Activated CD4-positive, alpha-beta T cell treated with anti-CD3 and anti-CD28 coated beads for 24 hours (primary cell): ENCODE measurements at places on chromosomes 6 and 20.

- DNase-seq: no peak
Measured at GRCh38 chr20:52439375-52439774, 247.8 kb upstream of the ZFP64 start.

DNA sequence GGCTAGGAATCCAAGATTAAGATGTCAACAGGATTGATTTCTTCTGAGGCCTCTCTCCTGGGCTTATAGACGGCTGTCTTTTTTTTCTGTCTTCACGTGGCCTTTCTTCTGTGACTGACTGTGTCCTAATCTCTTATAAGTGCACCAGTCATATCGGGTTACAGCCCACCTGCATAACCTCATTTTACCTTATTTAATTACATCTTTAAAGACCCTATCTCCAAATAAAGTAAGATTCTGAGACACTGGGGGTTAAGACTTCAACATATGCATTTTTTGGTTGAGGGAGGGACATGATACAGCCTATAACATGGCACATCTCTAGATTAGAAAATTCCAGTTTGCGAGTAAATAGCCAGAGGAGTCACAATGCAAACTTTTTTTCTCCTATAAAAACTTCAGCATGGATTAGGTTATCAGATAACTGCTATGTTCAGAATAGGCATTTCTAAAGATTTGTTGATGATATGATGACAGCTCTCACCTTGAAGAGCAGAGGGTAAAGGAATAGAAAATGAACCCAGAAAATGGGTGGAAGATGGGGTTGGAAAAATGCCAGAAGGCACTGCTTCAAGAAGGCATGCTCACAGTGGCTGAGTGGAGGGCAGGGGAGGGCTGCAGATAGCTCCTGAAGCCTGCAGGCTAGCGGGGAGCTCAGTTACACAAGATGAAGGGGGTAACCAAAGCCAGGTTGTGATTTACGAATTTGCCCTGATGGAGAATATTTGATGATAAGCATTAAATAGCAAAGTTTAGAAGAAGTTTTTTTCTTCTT lies 8.7 kb upstream of the PDE7B start:
- DNase-seq: no peak

DNA sequence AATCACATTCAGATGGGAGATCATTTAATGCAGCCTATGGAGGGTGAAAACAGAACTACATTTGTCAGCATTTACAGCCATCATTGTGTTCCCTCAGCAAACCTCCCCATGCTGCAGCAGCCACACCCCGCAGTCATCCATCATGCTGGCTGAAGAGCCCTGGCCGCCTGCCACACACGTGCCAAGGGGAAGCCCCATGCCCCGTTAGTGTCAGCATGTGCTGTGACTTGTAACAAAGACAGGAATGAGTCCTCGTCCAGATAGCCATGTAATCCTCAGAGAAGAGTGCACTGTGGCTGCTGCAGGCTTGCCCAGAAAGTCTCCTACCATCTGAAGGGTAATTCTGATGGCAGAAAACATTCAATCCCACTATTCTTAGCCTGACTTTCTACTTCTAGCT lies 1097.8 kb downstream of the KIF16B start:
- no peak for DNase-seq

- DNase-seq: no peak
Measured at GRCh38 chr6:169639653-169640278, 62.1 kb downstream of the WDR27 start.

- DNase-seq: no peak
Measured at GRCh38 chr20:53162251-53162835, 190.2 kb downstream of the TSHZ2 start.

- DNase-seq: no peak
Measured at GRCh38 chr6:2480267-2480966, 235.0 kb upstream of the GMDS start.

DNA sequence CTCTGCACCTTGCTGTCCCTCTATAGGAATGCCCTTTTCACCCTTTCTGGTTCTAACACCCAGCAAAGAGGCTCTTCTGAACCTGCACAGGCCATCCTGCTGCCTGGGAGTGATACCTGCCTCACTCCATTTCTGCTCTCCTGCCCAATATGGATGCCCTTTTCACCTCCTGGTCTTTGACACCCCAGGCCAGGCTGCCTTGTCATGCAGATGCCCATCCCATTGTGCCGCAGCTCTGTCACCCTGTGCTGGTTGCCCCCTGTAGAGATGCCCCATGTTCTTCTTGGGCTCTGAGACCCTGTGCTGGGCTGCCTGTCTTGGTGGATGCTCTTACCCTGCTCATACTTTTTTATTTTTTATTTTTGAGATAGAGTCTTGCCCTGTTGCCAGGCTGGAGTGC lies 95.3 kb downstream of the CDKAL1 start:
- no peak for DNase-seq

- DNase-seq: no peak
Measured at GRCh38 chr20:10522328-10522727, 87.2 kb downstream of the SLX4IP start.
